ENCODE measurements at places on chromosomes 16 and 17.

- DNase-seq: no peak
Measured at GRCh38 chr17:50046179-50046578, 9.7 kb upstream of the ITGA3 start.

DNA sequence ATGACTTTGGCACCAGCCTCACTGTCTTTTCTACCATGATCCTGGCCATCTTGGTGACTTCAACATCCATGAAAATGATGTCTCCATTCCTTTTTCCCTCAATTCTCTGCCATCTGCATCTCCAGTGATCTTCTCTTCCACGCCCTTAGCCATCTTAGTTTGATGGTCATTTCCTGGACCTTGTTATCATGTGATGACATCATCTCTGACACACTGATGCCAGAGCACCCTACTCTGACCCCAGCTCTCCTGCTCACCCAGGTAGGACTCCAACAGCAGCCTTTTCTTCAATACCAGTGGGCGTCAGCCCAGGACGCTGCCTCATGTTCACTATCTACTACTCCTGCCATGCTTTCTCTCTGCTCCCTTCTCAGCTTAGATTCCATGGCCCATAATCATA is 83.2 kb downstream of the ZZEF1 start:
- DNase-seq: no peak

- DNase-seq: no peak
Measured at GRCh38 chr17:79981090-79981489, 54.6 kb downstream of the TBC1D16 start.

GRCh38 chr16:64532691-64533090 is 589.2 kb downstream of the CDH11 start:
- DNase-seq: no peak

DNA sequence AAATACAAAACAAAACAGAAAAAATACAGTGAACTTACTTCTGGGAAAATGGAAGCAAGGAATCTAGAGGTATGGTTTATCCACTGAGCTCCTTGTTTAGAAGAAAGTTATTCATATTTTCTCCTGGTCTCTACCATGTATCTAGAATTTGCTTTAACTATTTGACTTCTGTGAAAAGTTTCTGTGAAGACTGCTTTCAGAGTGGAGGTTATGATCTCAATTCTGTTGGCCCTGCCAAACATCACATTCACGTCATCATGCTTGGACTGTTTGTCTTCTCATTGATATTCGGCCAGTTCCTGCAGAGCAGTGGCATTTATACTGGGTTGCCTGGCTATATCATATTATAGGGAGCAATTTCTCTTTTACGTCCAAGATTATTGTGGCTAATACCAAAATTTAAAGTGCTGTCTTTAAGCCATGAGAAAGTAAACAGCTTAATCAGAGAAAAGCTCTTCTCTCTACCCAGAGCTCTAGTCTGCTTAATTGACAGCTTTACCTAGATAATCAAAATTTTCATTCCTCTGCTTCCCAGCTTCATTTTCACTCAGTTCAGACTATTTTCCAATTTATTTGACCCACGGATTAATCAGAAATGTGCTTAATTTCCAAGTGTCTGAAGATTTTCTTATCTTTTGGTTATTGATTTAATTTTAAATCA is at the start of gene ABCA8:
Gene ABCA8 (minus strand): TSS at position 212 of the 661 bp plus-strand sequence. CDS start 13,358 bp downstream, outside the sequence.
- DNase-seq: no peak

DNA sequence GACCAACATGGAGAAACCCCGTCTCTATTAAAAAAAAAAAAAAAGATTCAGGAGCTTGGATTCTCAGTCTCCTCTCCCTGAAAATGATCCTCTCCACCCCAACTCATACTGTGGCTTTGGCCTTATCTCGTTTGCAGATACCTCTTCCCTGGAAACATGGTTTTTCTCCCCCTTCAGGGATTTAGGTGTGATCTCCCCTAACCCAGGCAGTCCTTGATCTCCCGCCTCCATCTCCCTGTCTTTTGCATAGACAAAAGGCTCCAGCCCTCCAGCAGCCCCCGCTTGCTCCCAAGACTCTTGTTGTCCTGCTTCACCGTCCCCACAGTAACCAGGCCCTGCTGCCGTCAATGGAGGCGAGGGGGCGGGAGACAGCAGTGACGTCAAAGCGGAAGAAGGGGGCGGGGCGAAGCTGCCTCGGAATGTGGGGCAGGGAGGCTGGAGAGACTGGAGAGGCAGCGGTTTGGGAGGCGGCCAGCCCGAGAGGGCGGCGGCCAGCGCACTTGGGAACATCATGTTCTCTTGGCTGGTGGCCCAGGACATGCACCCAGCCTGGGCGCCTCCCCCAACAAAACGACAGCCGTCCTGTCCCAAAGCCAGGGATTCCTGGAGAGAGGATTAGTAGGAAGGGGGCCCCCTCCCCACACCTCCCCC is 1.9 kb upstream of the PER1 start:
- DNase-seq: peak; percentile 93

DNA sequence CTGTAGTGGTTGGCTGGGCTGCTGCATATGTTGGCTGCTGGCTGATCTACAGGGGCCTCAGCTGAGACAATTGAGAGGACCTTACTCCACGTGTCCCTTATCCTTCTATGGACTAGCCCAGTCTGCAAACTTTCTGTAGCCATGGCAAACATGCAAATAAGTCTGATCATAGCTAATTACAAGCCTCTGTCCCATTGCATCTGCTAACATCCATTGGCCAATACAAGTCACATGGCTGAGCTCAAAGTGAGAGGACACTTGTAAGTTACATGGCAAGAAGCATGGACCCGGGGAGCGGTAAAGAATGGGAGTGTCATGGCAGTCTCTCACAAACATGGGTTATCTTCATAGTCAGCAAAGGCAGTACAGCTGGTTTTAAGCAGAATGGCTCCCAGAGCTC is 11.6 kb upstream of the IL4R start:
- no peak for DNase-seq

DNA sequence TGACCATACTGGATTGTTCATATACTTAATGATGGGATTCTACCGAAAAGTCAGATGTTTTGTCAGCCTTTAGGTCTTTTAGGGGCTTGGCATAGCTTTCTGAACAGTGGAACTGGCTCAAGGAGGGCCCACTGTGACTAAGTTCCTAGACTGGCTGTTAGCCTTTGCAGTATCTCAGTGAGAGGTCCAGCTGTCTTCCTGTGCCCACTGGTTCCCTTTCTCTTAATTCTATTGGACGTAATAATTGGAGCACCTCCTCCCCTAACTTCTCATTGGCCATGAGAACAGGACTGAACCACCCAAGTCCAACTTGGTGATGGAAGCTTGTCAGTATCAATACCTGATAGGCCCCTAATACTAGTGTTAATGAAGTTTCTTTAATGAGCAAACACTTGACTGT is 13.5 kb downstream of the KPNA2 start:
- no peak for DNase-seq

DNA sequence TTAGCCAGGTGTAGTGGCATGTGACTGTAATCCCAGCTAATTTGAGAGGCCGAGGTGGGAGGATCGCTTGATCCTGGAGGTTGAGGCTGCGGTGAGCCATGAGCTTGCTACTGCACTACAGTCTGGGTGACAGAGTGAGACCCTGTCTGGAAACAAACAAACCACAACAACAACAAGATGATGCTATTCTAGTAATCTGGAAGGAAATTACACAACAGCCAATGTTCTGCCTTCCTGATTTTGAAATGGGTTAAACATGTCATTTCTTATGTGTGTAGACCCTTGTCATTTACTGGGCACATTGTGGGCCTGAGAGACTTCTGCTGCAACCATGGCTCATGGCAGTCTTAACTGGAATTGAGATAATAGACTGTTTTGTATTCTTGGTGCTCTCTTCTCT is 5.9 kb downstream of the COQ7 start:
- DNase-seq: no peak

GRCh38 chr16:24626256-24626655 is 86.9 kb downstream of the RBBP6 start:
- peak; percentile 45 for DNase-seq

DNA sequence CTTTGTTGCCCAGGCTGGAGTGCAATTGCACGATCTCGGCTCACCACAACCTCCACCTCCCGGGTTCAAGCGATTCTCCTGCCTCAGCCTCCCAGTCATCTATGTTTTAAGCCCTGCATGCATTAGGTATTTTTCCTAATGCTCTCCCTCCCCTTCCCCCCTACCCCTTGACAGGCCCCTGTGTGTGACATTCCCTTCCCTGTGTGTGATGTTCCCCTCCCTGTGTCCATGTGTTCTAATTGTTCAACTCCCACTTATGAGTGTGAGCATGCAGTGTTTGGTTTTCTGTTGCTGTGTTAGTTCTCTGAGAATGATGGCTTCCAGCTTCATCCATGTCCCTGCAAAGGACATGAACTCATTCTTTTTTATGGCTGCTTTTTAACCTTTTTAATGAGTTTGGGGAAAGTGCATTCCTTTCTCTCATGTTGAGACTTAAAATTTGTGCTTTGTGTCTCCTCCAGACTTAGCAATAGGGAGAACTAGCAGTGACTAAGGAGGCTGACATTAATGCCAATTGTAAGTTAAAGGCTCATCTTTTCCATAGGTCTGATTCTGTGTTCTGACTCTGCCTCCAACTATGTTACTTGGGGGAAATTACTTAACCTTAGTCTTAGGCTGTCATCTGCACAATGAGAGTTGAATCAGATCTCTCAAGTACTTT is 17.7 kb upstream of the PHAF1 start:
- peak; percentile 68 for DNase-seq

DNA sequence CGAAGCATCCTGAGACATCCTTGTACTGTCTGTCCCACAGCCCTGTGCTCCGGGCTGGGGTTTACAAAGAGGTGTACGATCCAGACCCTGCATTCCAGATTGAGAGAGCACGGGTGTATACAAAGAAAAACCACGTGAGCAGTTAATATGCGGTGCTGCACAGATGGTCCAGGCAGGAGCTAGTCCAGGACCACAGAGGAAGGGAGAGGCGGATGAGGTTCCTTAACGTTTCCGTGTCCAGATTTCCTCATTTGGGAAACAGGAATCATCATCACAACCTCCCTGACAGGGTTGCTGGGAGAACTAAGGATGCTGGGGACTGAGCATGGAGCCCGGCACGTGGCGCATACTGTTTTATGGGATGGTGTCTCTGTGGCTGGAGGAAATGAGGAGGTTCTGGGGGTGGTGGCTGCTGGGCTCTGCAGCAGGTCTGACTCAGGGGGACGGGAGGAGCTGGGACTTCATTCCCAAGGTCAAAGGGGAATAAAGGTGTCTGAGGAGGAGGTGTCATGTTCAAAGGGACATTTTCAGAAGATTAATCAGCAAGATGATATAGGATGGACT is 26.2 kb downstream of the WIPI1 start:
- DNase-seq: no peak

- no peak for DNase-seq
Measured at GRCh38 chr16:75296606-75297005, 45.2 kb upstream of the BCAR1 start.

- DNase-seq: peak; percentile 88
Measured at GRCh38 chr16:81616321-81617020, 162.6 kb upstream of the PLCG2 start.

DNA sequence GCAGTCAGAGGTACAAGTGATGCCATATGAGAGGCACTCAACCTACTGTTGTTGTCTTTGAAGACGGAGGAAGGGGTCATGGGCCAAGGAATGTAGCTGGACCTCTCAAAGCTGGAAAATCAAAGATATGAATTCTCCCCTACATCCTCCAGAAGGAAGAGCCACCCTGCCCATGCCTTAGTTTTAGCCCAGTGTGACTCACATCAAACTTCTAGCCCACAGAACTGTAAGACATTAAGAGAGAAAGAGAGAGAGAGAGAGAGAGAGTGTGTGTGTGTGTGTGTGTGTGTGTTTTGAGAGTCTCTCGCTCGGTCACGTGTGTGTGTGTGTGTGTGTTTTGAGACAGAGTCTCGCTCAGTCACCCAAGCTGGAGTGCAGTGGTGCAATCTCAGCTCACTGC is 87.1 kb downstream of the STX8 start:
- DNase-seq: no peak

DNA sequence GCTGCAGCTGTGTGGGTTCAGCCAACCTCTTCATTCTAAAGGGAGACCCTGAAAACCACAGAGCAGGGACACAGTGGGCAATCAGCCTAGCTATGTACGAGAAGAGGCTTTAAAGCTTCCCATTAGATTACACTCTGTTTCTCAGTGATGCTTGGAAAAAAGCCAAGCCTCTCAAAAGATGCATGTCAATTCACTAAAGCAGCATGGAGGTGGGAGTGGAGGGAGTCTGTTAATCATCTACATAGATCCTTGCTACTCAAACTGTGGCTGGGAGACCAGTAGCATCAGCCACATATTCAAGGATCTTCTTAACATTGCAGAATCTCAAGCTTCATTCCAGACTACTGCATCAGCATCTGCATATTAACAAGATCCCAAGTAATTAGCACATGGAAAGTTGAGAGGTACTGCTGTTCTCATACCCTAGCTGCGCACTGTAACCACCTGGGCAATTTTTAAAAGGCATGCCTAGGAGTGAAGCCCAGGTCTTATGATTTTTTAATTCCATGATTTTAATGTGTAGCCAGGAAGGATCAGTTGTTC is 305.9 kb downstream of the PMP22 start:
- DNase-seq: no peak

DNA sequence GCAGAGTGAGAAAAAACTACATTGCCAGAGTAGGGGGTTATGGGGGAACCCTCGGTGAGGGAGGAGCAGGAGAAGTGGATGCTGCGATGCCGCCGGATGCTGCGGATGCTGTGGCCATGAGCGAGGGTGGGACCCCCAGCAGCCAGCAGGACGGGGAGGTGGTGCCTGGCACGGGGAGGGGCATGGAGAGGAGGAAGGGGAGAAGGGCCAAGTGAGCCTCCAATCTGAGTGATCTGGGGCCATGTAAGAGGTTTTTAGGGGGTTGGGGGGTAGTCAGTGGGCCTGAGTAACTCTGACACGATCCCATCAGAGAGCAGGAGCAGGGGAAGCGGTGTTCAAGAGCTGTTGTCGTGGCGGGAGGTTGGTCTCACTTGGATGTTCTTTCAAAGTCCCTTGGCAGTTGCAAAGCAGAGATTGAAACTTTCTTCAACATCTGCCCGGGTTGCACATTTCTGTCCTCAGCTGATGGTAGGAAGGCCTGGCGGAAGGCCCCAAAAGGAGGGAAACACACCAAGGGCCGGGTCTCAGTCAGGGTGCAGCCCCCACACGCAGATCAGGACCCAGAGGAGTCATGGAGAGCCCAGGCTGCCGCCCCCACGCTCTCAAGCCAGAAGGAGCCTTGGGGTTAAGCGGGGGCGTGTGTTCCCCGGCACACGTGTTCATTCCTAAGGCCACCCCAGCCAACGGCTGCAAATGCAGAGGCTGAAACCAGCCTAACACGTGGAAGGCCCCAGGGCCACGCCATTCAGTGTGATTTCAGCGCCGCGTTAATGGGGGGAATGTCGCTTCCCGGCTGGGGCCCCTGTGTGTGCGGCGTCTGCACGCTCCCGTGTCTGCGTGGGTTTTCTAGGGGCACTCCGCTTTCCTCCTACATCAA is 81.7 kb downstream of the ZDHHC7 start:
- DNase-seq: no peak

- peak; percentile 96 for DNase-seq
Measured at GRCh38 chr17:29615492-29616299, 7.0 kb downstream of the CORO6 start.

DNA sequence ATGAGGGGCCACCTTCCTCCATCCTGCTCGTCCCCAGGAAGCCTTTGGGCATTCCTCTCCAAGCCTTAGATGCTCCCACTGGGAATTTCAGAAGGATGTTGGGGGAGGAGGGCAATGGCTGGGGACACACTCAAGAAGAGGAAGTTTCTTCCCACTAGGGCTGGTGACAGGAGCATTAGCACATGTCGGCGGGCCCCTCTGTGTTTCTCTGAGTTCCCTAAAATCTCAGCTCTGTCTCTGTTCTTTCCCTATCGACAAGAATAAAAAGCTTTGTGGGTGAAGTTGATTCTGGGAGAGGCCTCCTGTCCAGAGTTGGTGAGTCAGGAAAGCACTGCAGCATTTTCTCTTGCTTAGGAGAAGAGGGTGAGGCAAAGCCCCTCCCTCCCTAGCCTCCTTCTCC is 19.7 kb upstream of the C17orf107 start:
- no peak for DNase-seq

- DNase-seq: no peak
Measured at GRCh38 chr16:1461146-1461545, 13.7 kb downstream of the CLCN7 start.
